ENCODE measurements at places on chromosomes 1 and 21.

DNA sequence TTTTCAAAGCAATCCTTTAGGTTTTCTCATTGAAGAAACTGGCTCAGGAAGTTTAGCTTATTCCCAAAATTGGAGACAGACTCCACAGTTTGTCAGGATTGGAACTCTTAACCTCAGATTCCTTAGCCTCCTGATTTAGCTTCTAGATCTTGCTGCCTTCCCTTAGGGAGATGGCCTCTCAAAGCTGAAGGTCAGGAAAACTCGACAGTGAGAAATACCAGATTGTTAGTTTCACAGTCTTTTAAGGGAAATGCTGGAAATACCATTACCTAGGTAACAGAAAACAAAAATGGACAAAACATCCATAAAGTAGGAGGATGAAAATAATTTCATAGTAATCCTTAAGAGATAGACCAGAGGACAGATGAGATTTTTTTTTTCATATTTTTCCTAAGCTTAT, 7.8 kb downstream of the RASAL2 start:
- no peak for DNase-seq

GRCh38 chr1:218516526-218516925, 171.4 kb downstream of the TGFB2 start:
- DNase-seq: no peak

GRCh38 chr1:236869911-236870310, 74.8 kb downstream of the MTR start:
- DNase-seq: no peak

- DNase-seq: no peak
Observed at GRCh38 chr1:246281639-246282038, 225.4 kb downstream of the SMYD3 start.

DNA sequence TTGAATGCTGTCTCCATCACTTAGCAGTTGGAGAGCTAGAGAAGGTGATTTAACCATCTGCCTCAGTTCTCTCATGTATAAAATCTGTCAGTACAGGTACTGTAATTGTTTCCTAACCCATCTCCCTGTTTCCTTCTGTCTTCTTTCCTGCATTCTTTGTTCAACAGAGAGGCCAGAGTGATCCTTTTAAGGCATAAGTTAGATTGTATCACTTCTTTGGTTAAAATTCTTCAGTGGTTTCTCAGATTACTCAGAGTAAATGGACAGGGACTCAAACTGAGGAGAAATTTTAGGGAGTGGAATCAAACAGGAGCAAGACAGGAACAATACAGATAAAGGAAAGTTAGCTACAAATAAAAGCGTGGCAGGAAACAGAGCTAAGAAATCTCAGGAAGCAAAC, 45.2 kb upstream of the SSX2IP start:
- DNase-seq: no peak

- DNase-seq: no peak
Observed at GRCh38 chr1:51217101-51217500, 19.0 kb upstream of the RNF11 start.

- DNase-seq: no peak
Observed at GRCh38 chr1:3440300-3440681, 14.2 kb upstream of the ARHGEF16 start.

DNA sequence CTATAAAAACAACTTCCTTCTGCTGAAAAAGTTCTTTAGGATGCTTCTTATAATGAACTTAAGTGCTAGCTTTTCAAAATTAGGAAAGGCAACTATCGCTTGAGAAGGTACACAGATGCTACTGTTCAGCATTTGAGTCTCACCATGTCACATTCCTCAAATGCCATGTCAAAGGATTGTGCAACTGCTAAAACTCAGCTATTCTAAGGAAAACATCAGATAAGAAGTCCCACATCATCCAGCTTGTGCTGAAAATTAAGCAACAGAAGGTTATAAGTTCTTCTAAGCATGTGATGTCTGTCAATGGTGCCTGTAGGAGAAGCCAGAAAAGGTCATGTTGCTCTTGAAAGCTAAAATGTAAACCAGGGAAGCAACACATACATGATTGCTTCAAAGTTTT, 36.5 kb downstream of the MCOLN2 start:
- no peak for DNase-seq

- no peak for DNase-seq
Observed at GRCh38 chr1:66648901-66649595, 103.2 kb upstream of the DYNLT5 start.

DNA sequence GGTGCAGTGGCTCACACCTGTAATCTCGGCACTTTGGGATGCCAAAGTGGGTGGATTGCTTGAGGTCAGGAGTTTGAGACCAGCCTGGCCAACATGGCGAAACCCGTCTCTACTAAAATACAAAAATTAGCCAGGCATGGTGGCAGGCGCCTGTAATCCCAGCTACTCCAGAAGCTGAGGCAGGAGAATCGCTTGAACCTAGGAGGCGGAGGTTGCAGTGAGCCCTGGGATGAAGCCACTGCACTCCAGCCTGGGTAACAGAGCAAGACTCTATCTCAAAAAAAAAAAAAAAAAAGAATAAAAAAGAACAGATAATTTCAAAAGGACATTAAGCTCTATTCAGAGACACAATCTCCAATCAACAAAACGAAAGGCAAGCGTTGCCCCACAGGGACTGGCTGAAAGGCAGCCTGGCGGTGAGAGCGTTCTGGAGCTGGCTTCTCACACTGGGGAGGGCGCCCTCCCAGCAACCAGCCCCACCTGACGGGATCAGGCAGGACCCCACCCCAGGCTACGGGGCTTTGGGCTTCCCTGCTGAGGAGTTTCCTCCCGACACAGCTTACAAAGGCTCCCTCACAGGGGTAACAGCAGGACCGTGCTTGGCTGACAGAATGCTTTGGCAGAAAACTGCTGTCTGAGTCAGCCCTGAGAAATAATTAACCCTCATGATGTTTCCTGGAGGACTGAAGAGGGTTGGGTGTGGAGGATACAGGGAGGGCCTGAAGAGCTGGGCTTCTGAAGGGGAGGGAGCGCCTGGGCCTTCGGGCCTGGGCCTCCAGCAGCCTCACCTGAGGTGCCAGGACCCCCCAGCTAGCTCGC, 31.1 kb upstream of the SRP9 start:
- DNase-seq: peak; percentile 97

GRCh38 chr1:185151215-185151614, 5.5 kb downstream of the TRMT1L start:
- no peak for DNase-seq

DNA sequence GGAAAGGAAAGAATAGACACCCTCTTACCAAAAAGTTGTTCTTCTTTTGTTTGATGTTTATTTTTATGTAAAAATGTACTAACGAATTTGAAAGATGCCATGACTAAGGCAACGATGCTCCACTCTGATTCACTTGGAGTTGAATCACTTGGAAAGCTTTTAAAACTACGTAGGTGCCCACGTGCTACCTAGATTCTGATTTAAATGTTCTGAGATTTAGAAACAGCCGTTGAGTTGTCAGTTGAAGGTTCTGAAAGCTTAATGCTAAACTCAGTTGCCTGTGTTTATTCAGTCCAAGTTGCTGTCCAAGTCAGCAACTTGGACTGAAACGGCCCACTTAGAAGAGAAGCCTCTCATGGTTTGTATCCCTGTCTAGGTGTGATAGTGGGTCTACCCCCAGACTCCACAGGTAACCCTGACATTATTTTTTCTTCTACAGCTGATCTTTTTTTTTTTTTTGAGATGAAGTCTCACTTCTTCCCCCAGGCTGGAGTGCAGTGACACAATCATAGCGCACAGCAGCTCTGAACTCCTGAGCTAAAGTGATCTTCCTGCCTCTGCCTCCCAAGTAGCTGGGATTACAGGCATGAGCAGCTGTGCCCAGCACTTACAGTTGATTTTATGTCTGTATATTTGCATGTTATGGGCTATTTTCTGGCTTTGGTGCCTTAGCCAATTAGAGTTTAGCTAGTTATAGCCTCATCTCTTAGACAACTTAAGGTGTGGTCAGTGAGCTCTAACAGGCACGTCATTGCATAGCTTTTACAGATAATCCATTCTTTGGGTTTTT, 1.4 kb upstream of the VAMP4 start:
- no peak for DNase-seq

- no peak for DNase-seq
Observed at GRCh38 chr1:181732218-181732990, 249.1 kb downstream of the CACNA1E start.

DNA sequence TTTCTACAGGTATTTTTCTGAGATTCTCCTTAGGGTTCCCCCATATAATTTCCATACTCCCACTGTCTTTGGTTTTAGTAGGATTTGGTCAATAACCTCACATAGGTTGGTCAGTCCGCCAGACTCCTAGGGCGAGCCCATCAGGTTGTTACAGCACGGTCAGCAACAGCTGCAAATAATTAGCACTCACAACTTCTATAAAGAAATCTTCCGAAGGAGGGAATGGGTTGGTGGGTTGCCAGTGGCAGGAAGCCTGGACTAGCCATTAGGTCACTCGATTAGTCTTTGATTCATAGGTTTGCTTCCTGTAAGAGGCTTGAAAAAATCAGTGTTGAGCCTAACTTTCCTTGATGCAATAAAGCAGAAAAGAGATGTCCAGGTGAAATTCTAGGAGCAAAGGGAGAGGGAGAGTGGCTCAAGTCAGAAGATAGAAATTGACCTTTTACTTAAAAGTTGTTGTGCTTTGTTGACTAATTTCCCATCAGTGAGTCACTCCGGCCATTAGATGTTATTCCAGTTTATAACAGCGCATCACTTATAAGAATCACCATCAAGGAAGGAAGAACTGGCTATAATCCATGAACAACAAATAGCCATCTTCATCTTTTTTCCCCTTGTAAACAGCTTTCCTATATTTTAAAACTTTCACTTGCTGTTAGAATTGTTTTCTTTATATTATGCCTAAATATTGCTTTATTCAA, 88.3 kb downstream of the TPR start:
- no peak for DNase-seq

- DNase-seq: no peak
Observed at GRCh38 chr1:219661464-219662092, 48.7 kb upstream of the ZC3H11B start.

- DNase-seq: no peak
Observed at GRCh38 chr1:119633575-119633974, 14.5 kb downstream of the ZNF697 start.

- no peak for DNase-seq
Observed at GRCh38 chr21:15423676-15424445, 305.9 kb upstream of the USP25 start.

GRCh38 chr1:71647513-71648300, 566.9 kb upstream of the ZRANB2 start:
- DNase-seq: no peak

DNA sequence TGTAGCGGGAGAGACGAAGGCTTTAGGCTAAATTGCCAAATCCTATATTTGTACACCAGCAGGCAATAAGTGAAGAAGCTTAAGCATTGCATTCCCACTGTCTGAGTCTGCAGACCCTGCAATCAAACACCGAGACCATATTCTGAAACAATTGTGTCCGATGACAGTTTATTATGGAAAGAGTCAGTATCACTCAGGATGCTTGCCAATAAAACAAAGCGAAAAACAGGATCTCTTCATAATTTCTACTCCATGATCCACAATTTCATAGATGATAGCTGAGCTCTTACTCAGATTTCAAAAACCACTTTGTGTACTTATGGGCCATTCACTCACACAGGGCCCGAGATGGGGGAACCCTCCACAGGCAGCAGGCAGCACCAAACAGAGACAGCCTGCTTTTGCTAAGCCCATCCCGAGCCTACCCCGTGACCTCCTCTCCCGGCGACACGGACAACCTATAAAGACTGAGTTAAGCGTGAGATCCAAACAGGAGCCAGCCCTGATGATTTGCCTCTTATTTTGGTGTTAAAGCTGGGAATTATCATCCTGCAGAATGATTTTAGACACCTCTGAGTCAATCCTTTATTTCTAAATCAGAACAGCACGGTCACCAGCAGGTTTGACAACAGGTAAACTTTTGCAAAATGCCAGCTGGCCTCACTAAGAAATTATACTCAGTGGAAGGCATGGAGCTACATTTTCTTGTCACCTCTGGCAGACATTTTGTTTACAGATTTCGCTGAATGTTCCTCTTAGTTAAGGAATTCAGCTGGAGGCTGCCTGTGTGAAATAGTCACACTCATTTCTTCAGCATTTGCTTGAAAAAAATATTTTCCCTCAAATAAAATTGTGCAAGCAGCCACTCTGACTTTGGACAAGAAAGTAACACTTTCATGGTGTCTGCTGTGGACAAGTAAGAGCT, 212.4 kb downstream of the GPATCH2 start:
- DNase-seq: no peak

DNA sequence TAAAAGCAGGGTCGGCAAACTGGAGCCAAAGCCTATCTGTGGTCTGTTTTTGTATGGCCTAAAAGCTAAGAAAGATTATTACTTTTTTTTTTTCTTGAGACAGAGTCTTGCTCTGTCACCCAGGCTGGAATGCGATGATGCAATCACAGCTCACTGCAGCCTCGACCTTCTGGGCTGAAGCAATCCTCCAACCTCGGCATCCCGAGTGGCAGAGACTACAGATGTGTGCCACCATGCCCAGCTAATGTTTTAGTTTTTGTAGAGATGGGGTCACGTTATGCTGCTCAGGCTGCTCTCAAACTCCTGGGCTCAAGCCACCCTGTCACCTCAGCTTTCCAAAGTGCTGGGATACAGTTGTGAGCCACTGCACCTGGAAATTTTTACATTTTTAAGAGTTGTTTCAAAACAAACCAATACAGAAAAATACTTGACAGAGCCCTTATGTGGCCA, 6.5 kb upstream of the GLRX2 start:
- DNase-seq: no peak

DNA sequence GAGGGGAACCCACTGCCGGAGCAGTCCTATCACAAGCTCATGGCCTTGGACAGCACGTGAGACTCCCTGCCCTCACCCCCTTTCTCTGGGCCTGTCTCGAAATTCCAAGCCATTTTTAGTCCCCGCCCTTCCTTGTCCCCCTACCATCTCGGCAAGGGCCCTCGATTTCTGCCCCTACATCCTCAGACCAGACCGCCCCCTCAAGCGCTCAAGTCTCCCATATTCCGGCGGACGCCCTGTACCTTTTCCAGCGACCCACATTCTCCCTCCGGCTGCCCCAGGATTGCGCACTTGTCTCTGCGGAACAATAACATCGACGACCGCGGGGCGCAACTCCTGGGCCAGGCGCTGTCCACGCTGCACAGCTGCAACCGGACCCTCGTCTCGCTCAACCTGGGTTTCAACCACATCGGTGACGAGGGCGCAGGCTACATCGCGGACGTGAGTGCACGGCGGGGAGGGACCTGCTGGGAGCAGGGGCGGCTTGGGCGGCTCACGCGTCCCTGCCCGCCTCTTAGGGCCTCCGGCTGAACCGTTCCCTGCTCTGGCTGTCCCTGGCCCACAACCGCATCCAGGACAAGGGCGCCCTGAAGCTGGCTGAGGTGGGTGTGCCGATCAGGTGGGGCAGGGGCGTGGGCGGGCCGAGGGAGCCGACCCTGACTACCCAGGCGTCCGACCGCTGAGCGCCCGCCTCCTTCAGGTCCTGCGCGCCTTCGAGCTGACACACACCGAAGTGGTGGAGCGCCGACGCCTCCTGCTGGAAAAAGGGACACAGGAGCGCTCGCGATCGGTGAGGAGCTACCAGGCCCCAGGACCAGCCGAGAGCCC, 7.0 kb downstream of the LRRC71 start:
- peak; percentile 23 for DNase-seq

DNA sequence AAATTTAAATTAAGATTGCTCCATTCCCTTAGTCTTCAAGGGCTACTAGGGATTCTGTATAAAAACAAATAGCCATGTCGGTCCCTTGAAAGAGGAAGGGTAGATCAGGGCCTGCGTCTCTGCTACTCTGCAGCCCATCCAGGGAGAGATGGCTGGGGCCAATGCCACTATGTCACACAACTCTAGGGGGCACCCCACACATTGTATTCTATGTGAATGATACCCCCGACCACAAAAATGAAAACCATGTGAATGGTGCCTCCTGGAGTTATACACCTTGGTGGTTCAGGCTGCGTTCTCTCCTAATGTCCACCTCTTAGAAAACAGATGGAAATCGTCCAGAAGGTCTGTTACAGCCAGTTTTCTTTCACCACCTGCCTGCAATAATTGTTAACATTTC, 18.0 kb downstream of the PIK3C2B start:
- DNase-seq: no peak

Measured in NCI-H446 treated with DMSO at 0.1 percent for 48 hours (cell line).